ENCODE measurements at places on chromosomes 5 and 9.

DNA sequence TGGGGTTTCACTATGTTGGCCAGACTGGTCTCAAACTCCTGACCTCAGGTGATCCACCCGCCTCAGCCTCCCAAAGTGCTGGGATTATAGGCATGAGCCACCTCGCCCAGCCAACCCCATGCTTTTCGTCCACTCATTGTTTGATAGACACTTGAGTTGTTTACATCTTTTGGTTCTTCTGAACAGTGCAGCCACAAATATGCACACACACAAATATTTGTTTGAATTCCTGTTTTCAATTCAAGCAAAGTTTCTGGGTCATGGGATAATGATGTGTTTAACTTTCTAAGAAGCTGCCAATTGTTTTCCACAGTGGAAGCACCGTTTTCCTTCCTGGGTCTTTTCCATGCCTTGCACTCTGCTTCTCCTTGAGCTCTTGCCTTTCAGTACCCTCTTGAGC, 6.8 kb upstream of the PAEP start:
- DNase-seq, result no peak

DNA sequence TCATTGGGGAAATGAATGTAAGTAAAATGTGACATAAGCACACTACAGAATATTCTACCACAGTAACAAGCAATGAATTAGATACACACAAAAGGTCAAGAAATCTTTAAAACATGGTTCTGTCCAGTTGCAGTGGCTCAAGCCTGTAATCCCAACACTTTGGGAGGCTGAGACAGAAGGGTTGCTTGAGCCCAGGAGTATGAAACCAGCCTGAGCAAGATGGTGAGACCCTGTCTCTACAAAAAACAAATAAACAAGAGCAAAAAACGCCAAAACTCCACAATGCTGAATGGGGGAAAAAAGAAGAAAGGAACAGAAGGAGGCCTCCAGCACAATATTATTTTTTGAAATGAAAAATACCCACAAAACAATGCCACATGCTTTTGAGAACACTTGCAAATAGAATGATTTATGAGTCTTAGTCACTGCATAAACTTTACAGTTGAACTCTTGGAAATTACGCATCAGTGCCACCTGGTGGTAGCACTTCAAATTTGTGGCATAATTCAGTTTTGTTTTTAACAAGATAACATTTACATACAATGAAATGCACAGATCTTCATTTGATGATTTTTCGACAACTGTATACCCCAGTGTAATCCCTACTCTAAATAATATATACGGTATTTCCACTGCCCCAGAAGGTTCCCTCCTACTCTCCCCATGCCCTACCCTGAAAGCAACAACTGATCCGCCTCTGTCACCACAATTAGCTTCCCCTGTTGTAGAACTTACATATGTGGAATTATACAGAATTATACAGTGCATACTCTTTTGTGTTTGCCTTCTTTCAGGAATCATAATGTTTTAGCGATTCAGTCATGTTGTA, 14.4 kb upstream of the SPINK4 start:
- peak; percentile 40 for DNase-seq

DNA sequence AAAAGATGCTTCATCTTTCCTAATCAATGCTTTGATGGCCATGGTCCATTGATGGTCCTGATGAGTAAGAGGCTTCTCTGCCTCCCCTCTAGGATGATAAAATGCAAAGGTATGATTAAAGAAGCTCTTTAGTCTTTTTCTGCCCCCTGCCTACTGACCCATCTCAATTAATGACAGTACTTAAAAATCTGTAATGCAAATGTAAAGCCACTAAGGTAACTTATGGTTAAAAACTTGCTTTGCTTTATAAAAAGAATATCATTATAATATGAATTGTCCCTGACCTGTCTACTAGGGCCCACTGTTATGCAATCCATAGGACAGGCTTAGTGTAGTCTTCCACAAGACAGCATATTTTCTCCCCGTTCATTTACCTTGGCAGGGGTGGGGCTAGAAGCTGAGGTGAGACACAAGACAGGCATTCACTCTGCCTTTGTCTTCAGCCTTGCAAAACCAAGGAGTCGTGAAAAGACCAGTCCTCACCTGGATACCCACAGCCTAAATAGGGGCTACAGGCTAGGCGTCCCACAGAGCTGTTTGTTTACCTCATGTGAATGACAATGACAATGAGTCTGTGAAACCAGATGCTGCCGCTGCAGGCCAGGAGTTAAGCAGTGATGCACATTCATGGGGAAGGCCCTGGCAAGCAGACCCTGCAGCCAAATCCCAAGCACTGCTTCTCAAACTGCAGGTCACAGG, 60.4 kb downstream of the BNC2 start:
- DNase-seq, result peak; percentile 81

DNA sequence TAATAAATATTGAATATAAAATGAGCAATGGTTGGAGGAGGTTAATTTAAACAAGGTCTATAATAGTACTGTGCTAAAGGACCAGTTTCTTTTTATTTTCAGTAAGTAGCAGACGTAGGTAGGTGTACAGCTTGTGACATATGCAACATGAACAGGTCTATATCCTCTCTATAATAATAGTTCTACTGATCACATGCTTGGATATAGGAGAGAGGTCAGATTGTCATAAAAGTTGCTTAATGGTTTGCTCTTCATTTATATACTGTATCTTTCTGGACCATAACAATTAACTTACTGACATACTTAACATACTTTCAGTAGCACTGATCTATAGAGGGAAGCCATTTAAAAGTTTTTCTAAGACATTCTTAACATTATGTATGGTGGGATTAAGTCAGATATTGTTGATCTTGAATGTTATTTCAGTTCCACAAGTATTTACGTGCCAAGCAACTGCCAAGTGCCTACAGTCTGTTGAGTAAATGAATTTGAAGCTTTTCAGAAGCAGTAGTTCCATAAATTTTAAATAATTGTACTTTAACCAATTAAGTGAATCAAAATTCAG, 68.0 kb downstream of the DENND4C start:
- DNase-seq, result no peak

DNA sequence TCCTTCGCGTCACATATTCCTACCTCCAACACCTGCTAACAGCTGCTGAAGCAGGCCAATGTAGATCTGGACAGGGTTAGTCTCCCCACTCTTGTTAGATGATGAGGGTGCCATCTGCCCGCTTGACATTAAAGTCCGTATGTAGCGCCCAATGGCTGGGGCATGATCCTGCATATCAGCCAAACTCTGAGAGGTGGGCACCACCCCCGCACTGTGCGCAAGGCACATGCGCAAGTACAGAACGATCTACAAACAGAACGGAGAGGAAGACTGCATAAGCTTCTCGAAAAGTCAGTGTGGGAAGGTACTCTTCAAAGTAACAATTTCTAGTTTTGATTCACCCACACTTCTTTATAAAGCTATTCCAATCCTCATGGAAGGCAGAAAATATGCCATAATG, 69.8 kb downstream of the ECPAS start:
- no peak for DNase-seq

GRCh38 chr5:150068071-150068470, 18.3 kb downstream of the CSF1R start:
- no peak for DNase-seq

DNA sequence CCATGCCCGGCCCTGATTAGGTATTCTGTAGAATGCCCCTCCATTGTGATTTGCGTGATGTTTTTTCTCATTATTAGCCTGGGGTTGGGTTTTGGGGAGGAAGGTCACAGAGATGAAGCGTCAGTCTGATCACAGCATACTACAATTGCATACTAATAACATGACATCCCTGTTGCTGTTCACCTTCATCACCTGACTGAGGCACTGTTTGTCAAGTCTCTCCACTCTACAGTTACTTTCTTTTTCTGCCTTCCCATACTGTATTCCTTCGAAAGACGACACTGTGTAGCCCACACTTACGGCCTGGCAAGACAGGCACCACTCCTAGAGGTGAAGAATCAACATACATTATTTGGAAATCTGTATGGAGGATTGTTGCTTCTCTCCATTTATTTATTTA, 5.5 kb downstream of the ZNF354C start:
- no peak for DNase-seq

GRCh38 chr9:84821431-84821830, 151.9 kb downstream of the NTRK2 start:
- DNase-seq, result no peak

- DNase-seq, result no peak
These were observed 179.6 kb upstream of the SGCD start for GRCh38 chr5:156147261-156147943.

DNA sequence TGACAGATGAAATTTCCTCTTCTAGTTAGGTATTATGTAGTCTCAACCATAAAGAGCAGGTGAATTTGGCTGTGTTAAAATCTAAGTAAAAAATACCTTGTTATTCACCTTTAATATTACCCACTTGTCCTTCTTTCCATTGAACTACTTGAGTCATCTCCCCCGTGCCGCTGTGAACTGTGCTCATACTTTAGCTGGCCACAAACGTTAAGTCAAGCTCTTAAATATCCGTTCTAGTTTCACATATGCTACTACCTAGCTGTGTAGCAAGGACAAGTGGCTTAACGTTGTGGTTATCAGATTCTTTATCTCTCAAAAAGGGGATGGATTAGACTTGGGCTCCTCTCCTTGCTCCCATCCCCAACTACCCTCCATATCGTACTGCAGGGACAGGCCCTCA, 110.4 kb downstream of the EFNA5 start:
- DNase-seq, result no peak

DNA sequence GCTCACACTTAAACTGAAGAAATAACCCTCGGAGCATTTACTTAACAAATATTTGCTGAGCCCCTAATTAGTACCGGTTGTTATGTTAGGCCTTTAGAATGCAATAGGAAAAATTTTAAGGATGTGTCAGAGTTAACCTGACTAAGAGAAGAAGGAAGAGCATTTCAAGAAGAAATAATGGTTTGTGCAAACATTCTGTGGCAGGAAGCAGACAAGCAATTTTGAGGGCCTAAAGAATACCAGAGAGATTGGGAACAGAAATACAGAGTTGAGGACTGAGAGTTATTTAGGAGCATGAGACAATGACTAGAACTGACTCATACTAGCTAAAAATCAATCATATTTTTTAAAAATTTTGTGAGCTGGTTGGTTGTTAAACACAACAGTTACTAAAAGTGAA, 218.8 kb downstream of the PRR16 start:
- no peak for DNase-seq

DNA sequence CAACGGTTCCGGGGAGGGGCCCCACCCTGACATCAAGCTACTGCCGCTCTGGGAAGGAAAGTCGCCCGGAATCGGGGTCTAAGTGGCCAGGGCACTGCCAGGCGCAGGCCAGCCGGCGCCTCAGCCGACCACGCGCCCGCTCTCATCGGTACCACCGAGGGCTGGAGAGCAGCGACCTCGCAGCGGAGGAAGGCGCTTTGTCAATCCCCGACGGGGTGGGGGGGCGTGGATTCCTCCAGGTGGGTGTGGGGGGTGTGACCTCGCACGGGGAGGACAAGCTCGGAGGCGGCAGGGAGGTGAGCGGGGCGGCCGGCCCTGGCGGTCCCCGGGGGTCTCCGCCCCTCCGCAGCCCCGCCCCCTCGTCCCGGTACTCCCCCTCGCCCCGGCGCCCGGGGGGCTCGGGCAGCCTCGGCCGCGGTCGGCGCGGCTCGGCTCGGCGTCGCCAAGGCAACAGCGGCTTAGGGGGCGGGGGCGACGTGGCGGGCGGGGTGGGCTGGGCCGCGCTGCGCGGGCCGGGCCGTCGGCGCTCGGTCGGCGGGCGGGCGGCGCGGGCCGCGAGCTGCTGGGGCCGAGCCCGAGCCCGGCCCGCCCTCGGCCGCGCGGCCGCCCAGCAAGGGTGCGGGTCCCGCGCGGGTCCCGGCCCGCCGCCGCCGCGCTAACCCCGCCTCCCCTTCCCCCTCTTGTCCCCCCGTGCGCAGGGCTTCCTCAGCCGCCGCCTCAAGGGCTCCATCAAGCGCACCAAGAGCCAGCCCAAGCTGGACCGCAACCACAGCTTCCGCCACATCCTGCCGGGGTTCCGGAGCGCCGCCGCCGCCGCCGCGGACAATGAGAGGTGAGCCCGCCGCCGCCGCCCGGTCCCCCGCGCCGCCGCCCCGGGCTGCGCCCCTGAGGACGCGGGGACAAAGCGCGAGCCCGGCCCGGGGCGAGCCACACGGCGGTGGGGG, 47.5 kb downstream of the DAB2IP start:
- DNase-seq, result peak; percentile 26

DNA sequence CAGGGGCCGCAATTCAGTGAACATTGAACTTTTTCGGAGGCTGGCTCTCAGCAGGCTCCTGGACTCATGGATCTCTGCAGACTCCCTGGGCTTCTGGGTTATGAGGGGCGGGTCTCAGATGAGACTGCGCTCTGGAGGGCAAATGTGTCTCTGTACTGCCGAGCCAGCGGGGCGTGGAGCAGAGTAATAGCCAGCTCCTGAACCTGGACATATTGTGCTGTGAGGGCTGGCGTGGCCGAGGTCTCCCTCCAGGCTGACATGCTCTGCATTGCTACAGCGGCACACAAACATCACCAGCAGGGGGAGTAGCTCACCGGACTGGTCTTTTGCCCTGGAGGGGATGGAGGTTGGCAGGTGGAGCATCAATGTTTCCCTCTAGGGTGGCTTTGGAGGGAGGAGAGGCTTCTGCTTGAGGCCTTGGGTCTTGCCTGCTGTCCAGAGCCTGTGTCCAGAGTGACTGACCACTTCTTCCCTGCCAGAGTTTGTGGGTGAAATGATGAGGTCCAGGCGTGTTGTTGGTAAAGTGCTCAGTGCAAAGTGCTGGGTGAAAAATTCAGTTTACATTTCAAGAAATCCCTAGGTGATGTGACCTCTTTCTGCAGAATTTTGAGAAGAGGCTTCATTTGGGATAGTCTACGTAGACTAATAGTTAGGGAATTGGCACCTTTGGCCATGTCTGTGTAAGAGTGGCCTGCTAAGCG, 10.9 kb upstream of the GADD45G start:
- DNase-seq, result peak; percentile 52

- no peak for DNase-seq
These were observed 143.9 kb downstream of the CACNA1B start for GRCh38 chr9:138021251-138022056.

- DNase-seq, result no peak
These were observed 79.9 kb downstream of the RGS3 start for GRCh38 chr9:113543296-113543981.

- DNase-seq, result no peak
These were observed 728.0 kb downstream of the CDH9 start for GRCh38 chr5:26310415-26310814.

DNA sequence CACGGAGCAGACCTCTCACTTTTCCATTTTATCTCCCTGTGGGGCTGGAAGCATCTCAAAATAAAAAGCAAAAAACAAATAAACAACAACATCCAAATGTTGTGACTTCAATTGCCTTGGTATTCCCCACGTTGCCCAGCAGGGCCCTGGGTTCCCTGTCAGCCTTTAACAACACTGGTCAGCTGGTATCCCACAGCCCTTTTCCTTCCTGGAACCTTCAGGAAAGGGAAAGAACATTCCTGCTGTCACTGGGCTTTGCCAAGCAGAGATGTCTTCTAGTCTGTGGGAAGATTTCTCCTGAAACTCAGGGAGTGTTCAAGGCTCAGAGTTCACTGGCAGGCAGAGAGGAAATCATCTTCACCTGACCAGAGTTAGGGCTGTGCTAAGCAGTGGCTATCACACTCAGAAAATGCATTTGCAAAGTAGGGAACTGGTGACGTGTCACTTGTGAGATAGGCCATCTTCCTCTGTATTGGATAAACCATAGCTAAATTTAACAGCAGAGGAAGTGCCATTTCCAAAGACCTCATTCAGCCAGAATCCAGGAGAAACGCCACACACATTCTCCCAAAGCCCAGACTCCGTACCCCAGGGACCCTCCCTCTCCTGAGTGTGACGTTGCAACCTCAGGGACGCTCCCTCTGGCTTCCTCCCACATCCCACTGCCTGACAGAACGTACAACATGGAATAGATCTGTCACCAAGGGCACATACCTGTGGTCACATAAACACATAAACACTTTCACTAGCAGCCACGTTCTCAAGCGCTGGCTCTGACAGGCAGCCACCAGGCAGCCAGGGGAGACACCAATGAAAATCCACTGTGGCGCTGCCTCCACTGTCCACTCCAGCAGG, 274.0 kb upstream of the DAPK1 start:
- no peak for DNase-seq
